ENCODE measurements at places on chromosomes 7 and 10.

GRCh38 chr7:86914551-86914950 is 144.9 kb downstream of the ELAPOR2 start:
- DNase-seq: no peak

GRCh38 chr7:149748076-149748874 is 25.1 kb downstream of the ZNF467 start:
- DNase-seq: no peak

GRCh38 chr10:63115732-63116383 is 17.3 kb upstream of the NRBF2 start:
- DNase-seq: peak; percentile 71

DNA sequence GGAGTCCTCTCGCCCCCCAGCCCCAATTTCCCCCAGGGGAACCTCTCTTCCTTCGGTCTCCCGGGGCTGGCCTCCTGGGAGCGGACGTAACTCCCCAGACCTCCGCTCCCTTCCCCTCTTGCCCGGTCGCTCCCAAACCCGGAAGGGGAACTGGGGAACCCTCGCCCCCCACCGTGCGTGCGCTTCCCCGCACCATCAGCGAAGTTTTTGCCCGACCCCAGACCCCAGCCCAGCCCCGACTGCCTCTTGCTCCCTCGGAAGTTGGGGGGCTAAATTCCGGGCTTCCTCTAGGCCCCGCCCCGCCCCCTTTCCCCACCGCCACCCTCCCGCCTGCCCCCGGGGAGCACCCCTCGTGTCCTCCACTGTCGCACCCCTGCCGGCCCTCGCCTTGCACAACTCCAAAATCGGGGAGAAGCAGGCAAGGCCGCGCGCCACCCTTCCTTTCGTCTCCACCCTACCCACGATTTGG is 436 bp downstream of the GNB2 start:
- no peak for DNase-seq

DNA sequence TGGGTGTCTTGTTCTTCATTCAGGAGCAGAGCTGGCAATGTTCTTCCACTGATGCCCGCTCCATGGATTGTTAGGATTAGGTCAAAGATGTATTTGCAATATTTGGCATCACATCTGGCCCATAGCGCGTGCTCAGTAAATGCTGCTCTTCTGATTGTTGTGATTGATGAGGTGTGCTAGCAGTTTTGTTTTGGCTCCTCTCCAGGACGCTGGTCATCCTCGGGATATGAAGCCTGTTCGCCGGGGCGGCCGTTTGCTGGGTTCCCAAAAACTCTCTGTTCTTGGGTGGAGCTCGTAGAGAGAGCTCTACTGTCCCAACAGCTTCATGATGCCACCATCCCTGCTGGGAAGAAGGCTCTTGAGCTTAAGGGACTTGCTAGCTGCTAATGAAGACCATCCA is 96.9 kb downstream of the XRCC2 start:
- no peak for DNase-seq

DNA sequence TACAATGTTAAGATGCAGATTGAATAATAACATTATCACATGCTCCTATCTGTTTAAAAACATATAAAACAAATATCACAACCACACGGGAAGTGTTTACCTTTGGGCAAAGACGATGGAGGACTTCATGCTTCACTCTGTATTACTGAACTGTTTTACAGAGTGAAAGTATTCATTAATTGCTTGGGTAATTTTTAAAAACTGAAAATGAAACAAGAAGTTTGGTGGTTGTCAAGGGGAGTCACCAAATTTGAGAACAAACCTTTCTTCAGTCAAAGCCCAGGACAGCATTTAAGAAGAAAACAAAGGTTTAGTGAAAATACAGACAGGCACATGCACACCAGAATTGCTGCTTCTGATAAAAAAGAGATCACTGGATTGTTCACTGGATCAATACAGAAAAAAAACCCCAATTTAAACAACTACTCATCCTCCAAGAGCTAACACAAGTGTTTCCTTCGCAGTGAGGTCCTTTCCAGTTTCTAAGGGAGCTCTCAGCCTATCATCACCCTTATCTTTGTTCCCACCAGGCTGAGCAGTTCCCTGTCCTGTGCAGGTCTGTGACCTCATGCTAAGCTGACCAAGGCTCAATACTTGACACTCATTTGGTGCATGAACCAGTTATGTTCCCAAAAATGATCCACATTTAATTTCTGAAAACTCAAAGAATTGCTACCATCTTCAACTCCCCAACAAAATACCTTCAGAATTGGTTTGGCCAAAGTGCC is 8.8 kb downstream of the PARP12 start:
- no peak for DNase-seq

DNA sequence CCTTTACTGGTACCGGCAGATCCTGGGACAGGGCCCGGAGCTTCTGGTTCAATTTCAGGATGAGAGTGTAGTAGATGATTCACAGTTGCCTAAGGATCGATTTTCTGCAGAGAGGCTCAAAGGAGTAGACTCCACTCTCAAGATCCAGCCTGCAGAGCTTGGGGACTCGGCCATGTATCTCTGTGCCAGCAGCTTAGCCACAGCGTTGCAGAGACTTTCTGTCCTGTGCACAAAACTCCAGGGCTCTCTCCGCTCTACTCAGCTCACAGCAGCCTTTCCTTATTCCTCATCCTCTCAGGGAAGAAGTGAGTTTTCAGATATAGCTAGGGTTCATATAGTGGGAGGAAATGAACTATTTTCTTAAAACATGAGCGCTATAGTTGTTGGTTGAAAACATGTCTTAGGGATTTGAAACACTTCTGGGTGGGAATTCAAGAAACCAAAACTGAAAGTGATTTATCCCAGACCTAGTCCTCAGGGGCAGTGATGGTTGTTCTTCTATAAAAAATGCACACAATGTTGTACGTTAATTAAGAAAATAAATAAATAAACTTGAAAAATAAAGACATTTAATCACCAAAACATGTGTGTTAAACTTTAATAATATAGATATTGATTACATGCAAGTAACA is 150.2 kb upstream of the PRSS58 start:
- DNase-seq: no peak

DNA sequence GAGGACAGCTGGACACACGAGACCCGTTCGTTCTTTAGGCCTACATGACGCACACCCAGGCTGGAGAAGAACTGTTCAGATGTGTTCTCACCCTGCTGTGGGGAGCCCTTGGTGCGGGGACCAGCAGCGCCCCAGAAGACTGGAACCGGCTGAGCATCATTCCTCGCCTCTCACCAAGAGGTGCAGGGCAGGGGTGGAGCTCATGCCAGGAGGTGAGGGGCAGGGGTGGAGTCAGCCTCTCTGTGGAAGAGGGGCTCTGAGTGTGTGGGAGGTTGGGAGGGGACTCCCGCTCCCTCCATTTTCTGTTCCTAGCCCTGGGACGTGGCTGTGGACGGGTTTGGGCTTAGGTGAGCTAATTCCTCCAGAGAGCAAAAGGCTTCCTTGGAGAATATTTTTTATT is 66.0 kb upstream of the SHH start:
- peak; percentile 83 for DNase-seq

DNA sequence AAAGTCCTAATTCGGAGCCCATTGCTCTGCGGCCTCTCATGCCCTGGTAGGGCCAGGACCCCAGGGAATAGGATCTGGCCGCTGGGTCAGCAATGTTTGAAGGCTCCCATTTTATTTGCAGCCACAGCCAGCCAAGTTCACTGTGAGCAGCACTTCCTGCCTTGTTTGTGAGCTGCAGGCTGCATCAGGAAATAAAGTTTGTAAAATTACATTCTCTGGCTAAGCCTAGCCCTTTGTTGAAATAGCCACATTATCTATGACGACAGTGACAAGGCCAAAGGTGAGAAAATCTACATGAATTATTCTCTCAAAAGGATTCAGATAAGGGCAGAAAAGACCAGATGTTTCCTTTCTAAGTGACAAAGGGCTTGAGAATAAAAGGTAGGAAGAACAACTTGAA is 23.7 kb upstream of the ITGB1 start:
- DNase-seq: no peak

DNA sequence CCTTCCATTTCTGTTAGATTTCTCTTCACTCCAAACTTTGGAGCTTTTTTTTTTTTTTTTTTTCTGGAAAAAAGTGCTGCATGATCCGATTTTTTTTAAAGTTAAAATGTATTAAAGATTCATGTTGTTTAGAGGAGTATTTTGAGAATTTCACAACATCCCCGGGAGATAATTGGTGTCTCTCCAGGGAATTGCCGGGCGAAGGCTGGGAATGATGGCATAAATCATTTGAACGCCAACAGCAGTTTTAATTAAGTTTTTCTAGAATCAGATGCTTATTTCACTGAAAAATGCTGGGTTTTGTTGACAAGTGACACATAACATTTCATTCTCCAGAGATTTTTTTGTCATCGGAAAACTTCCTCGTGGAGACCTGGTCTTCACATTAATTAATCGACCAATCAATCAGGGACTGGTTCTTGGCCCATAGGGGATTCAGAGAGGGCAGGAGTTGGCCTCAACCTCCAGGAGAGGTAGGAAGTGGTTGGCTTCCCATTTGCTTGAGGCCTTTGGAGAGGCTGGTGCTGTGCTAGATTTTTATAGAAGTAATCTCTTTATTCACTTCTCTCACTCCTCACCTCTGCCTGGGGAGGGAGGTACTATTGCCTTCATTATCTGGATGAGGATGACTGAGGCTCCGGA is 439.4 kb downstream of the TYW1 start:
- DNase-seq: no peak

GRCh38 chr10:120172356-120172755 is 279.8 kb downstream of the SEC23IP start:
- no peak for DNase-seq

DNA sequence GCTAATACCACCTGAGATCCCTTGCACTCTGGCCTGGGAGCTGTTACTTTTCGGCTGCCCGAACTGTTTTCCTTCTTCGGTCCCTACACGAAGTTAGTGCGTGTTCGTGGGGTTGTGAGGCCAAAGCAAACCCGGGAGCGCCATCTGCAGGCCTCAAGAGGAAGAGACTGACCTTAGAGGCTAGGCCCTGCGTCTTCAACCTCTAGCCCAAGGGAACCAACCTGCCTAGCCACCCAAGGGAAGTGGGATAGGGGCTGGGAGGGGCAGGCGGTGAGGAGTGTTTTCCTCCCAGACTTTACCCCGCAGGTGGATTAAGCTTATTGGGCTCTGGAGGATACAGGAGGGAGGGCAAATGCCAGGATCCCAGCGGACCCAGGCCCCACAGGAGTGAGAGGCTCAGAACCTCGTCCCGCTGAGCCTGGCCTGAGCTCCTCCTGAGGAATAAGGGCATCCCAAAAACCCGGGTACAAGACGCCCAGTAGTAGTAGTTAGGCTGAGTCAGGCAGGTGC is 1.7 kb upstream of the PAX2 start:
- DNase-seq: peak; percentile 74

DNA sequence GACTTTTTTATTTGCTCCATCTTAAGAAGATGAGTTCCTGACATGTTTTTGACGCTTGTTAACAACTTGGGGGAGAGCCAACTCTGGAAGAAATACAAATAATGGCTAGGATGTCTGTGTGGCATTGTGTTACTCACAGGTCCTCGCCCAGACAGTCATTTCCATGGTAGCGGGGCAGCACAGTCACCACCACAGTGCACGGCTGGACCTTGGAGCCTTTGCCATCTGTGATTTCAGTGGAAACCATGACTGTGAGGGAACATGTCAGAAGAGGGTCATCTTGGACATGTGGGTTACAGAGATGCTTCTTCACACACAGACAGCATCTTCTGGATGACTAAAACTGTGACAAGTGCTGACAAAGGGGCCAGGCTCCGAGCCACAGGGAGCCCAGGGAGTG is 74.5 kb downstream of the PKD1L1 start:
- peak; percentile 28 for DNase-seq

DNA sequence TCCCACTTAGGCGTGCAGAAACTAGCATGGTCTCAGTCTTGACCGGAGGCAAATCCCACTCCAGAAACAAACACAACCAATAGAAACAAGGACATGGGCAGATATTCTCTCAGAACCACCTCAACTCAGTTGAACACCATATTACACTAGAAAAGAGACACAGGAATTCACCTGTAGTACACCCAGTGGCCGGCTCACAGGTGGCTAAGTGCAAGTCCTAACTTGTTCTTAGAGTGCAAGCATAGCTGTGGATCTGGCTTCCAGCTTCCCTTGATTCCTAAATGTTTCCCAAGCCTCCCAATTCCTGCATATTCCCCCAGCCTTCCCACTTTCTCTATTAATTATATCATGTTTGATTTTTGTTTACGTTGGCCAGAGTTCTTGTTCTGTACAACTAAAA is 164.4 kb downstream of the TPK1 start:
- DNase-seq: no peak

DNA sequence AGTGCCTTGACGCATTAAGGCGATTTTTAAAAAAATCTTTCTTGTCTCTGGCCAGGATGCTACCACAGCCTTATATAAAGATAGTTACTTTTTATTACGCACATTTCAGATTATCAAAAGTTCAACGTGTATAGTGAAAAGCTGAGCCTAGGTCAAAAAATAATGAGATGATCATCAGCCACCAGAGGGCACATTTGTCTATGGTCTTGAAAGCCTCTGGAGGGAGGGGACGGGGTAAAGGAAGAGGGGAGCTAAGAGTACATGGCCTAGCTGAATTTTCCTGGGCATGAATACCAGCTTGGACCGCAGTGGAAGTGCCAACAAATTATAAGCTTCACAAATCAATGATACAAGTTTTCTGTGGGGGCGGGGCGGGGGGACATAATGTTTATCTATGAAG is 285.9 kb upstream of the SMIM30 start:
- DNase-seq: no peak

DNA sequence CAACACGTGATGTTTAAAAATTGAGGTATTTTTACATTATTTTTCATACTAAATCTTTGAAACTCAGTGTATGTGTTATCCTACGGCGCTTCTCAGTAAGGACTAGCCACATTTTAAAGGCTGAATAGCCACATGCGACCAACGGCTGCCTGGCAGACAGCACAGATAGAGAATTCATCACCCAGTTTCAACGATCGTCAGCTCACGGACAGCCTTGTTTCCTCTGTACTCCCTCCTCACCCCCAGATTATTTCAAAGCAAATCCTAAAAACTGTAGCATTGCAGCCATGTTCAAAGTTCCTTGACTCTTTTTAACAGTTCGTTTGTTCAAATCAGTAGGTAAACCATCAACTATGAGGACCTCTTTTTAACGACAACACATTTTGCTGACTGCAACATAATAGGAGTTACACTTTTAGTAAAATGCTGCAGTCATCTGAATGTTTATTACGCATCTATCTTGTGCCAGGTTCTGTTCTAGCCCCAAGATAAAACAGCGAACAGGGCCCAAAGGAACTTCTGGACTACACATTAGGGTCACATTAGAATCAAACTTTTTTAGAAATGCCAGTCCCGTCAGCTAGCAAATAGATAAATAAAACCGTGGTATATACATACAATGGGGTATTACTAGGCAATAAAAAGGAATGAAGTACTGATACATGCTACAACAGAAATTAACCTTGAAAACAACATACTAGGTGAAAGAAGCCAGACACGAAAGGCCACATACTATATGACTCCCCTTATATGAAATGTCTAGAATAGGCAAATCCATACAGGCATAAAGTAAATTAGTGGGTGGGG is 5.7 kb downstream of the OSBPL3 start:
- DNase-seq: no peak

- peak; percentile 84 for DNase-seq
Observed at GRCh38 chr10:79025199-79025832, 43.5 kb upstream of the ZMIZ1 start.
